Activated CD4-positive, alpha-beta T cell treated with anti-CD3 and anti-CD28 coated beads, Interleukin-2, amount 10 ng/mL, durations not matched to agents 7 days and 5 days (primary cell): ENCODE measurements at places on chromosomes 12 and 14. TPM values are rescaled to one million over a fixed set of nuclear protein-coding genes. Genes with fewer than 3 reads are reported as not detected.

- H3K27me3 ChIP-seq: no peaks in the 10 kb centered on the region
- peaks cover 26% of the 10 kb centered on the region for H3K36me3 ChIP-seq
- no peak overlapping the region for H3K27ac ChIP-seq
- H3K4me3 ChIP-seq: no peak overlapping the region
- no peak for DNase-seq
- peaks cover 29% of the 10 kb centered on the region for H3K4me1 ChIP-seq
These were observed 181.9 kb upstream of the SLC38A2 start for GRCh38 chr12:46554460-46554859.

GRCh38 chr12:102883204-102883799 is 33.7 kb downstream of the PAH start:
- H3K27ac ChIP-seq: no peak overlapping the region
- DNase-seq: peak; percentile 18
- H3K4me3 ChIP-seq: no peak overlapping the region
- no peaks in the 10 kb centered on the region for H3K27me3 ChIP-seq

The MMAB gene
- 21.4 TPM for total RNA-seq

DNA sequence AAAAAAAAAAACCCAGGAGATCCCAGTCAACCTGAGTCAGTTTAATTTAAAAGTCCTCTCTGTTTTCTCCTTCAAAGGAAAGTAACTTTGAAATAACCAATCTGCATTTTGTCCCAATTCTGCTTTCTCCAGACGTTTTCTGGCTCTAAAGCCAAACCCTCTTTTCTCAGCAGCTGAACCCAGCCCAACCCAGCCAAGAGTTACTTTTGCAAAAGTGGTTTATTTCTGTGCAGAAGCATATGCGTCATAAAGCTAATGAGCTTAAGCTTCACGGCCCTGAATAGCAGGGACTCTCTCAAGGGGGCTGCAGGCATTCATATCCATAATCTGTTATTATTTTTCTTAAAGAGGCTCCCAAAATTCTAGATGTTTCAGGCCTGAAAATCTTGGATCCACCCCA is 176.6 kb downstream of the GALC start:
- no peaks in the 10 kb centered on the region for H3K27me3 ChIP-seq
- no peak overlapping the region for H3K4me3 ChIP-seq
- no peak overlapping the region for H3K27ac ChIP-seq
- no peak for DNase-seq

The SRRM4 gene
- not detected for total RNA-seq

GRCh38 chr14:78083837-78084236 is 86.3 kb upstream of the NRXN3 start:
- H3K27ac ChIP-seq: no peak overlapping the region
- no peaks in the 10 kb centered on the region for H3K36me3 ChIP-seq
- no peak for DNase-seq
- H3K27me3 ChIP-seq: peaks cover 8% of the 10 kb centered on the region

DNA sequence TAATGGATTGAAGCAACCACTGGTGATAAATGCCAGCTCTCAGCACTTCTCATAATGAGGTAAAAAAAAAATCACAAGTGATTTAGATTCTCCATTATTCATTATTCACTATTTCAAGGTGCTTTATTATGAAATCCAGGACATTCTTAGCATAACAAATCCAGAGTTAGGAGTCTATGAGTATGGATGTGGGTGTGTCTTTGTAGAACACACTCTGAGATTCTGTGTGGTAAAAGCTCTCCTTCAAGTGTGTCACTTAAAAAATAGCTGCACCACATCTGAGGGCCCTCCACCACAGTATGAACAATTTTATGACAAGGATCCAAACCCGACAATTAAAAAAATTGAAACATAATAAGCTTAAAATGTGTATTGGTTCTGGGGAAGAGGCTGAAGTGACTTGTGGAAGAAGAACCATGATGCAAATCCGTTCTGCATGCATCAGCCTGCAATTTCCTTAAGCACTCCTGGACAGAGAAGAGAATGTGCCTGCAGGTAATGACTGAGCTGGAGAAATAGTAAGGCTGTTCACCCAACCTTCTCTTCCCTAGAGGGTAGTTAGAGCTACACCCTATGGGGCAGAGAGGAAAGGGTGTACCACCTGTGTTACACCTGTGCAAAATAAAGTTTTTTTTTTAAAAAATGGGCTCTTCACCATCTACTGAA is 488.5 kb upstream of the MGAT4C start:
- H3K27me3 ChIP-seq: no peaks in the 10 kb centered on the region
- no peaks in the 10 kb centered on the region for H3K36me3 ChIP-seq
- no peak overlapping the region for H3K27ac ChIP-seq
- no peak for DNase-seq
- H3K4me3 ChIP-seq: no peak overlapping the region
- H3K4me1 ChIP-seq: no peaks in the 10 kb centered on the region

The DNAI7 gene
- not detected for total RNA-seq

DNA sequence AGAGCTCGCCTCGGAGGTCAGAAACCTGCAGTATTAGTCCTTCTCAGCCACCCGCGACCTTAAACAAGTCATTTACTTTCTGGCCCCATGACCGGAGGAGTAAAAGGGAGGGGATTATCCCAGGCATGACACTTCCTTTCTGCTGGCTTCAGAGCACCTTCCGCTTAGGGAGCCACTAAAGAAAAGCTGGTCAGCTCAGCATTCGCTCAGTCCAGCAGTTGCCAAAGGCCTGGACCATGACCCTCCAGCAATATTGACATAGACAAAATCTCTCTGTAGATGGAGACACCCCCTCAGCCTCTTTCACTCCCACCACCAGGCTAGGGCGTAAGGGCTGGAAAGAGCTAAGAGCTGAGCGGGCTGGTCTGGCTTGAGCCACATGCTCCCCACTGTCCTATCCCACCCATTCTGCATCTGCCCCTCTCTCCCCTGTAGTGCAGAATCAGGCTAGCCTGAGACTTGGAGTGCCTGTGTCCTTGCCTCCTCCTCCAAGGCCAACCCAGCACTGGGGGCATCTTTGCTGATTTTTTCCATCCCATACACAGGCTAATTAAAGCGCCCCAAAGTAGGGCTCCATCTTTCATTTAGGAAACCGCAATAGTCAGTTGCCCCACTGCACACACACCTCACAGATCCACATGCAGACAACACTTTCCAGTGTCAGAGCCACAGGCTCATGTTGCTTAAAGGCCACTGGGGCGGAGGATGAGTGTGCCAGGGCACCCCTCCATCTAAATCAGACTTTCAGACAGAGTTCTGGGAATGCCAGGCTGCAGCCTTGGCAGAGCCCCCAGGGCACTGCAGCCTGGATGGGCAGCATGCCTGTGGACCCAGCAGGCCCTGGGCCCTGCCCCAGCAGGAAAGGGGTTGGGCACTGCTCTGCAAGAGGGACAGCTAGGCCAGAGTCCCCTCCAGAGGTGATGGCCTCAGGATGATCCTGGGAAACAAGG is 4.0 kb upstream of the CPNE6 start:
- no peaks in the 10 kb centered on the region for H3K36me3 ChIP-seq
- DNase-seq: no peak
- no peaks in the 10 kb centered on the region for H3K4me1 ChIP-seq
- H3K27me3 ChIP-seq: peaks cover 2% of the 10 kb centered on the region
- no peak overlapping the region for H3K27ac ChIP-seq

GRCh38 chr12:78002878-78003277 is 172.2 kb downstream of the NAV3 start:
- DNase-seq: no peak
- H3K27me3 ChIP-seq: no peaks in the 10 kb centered on the region
- H3K27ac ChIP-seq: no peak overlapping the region
- no peaks in the 10 kb centered on the region for H3K36me3 ChIP-seq
- no peaks in the 10 kb centered on the region for H3K4me1 ChIP-seq

- H3K36me3 ChIP-seq: no peaks in the 10 kb centered on the region
- DNase-seq: no peak
- no peak overlapping the region for H3K4me3 ChIP-seq
These were observed 102.4 kb upstream of the CCDC196 start for GRCh38 chr14:66383771-66384170.

- no peak overlapping the region for H3K27ac ChIP-seq
- H3K27me3 ChIP-seq: no peaks in the 10 kb centered on the region
- H3K4me1 ChIP-seq: peaks cover 1% of the 10 kb centered on the region
- no peak overlapping the region for H3K4me3 ChIP-seq
- peaks cover 13% of the 10 kb centered on the region for H3K36me3 ChIP-seq
- DNase-seq: no peak
These were observed 114.8 kb downstream of the MON2 start for GRCh38 chr12:62581288-62582064.

The SRGAP1 gene
- total RNA-seq: not detected

The IL31 gene
- total RNA-seq: not detected

GRCh38 chr14:104805326-104805678 is 4.4 kb downstream of the ZBTB42 start:
- no peaks in the 10 kb centered on the region for H3K36me3 ChIP-seq
- no peak for DNase-seq
- H3K27ac ChIP-seq: no peak overlapping the region
- H3K27me3 ChIP-seq: no peaks in the 10 kb centered on the region

DNA sequence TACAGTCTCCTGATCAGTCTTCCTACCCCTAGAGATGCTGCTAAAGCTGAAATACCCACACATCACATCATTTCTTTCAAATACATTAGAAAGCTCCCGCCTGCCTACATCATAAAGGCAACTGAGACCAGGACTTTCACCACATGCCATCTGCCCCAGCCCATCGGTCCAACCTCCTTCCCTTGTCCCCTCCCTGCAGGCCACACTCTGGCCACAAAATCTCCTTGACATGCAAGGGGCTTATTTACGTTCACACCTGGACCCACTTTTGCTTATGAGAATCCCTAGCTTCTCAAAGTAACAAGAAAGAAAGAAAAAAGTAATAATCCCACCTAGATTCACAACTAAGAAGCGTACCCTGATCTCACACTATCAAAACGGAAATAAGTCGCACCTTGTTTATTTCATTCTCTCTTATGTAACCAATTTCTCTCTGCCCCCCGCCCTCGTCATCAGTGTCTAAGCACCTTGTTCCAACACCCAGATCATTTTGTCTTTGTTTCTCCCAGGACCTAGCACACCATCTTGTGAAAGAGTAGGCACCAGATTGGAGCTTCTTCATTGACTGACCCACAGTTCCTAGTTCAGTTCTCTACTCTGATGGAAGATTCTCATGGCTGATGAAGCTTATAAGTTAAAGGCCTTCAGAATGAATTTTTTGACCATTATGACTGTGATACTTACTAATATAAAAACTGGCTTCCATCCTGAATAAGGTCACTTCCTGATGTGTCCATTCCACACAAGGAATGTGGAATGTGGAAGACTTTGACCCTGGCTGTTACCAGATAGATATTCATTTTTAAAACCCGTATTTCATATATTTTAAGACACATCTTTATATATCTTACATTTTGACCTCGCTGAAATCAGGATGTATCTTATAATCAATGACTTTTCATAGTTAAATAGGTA is 7.7 kb downstream of the WSB2 start:
- H3K36me3 ChIP-seq: peaks cover 23% of the 10 kb centered on the region
- H3K4me1 ChIP-seq: peaks cover 15% of the 10 kb centered on the region
- H3K4me3 ChIP-seq: no peak overlapping the region
- no peaks in the 10 kb centered on the region for H3K27me3 ChIP-seq

GRCh38 chr12:62776575-62776974 is 158.4 kb downstream of the PPM1H start:
- no peak overlapping the region for H3K27ac ChIP-seq
- no peaks in the 10 kb centered on the region for H3K36me3 ChIP-seq
- H3K4me3 ChIP-seq: no peak overlapping the region
- no peaks in the 10 kb centered on the region for H3K27me3 ChIP-seq
- no peak for DNase-seq

DNA sequence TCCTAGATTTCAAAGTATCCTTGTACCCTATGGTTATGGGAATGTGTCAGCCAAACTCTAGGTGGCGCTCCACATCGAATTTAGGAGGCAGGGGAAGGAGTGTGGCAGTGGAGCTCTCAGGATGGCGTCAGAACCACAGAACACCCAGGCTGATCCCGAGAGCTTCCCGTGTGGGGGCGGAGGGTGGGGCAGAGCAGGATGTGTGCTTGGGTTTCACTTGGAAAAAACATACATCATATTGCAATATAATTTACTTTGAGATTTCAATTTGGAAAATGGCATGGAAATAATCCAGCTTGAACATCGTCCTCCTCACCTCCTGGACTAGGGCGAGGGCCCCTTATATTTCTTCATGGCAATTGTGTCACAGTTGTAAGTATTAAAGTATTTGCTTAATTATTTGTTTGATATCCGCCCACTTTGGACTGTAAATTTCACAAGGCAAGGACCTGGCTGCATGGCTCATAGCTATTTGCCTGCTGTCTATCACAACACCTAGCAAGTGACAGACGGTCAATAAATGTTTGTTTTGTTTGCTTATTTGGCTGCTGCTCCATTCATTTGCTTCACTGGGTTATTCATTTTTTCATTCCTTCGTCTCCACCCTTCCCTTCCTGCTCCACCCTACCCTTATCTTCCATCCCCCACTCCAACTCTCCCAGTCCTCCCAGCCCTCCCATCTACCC is 221.5 kb upstream of the HMGA2 start:
- H3K4me1 ChIP-seq: peaks cover 2% of the 10 kb centered on the region
- H3K36me3 ChIP-seq: no peaks in the 10 kb centered on the region
- peak; percentile 42 for DNase-seq
- H3K27ac ChIP-seq: no peak overlapping the region
- H3K4me3 ChIP-seq: no peak overlapping the region
- peaks cover 17% of the 10 kb centered on the region for H3K27me3 ChIP-seq

The LIN52 gene
- total RNA-seq: 14.7 TPM

- peak overlapping the region; percentile 82 for H3K27ac ChIP-seq
- peak; percentile 83 for DNase-seq
- H3K36me3 ChIP-seq: no peaks in the 10 kb centered on the region
These were observed 12.1 kb upstream of the FLVCR2 start for GRCh38 chr14:75566321-75566720.

- H3K4me3 ChIP-seq: no peak overlapping the region
- no peak for DNase-seq
- no peaks in the 10 kb centered on the region for H3K27me3 ChIP-seq
- peaks cover 6% of the 10 kb centered on the region for H3K4me1 ChIP-seq
- H3K27ac ChIP-seq: no peak overlapping the region
These were observed 17.6 kb upstream of the SRP54 start for GRCh38 chr14:34964977-34965764.

The CACNA1C gene
- 0.15 TPM for total RNA-seq

GRCh38 chr14:104872469-104873341 is 7.6 kb downstream of the CEP170B start:
- DNase-seq: no peak
- H3K27ac ChIP-seq: no peak overlapping the region
- no peaks in the 10 kb centered on the region for H3K36me3 ChIP-seq
- H3K4me3 ChIP-seq: no peak overlapping the region

- H3K4me3 ChIP-seq: no peak overlapping the region
- no peak for DNase-seq
- H3K4me1 ChIP-seq: no peaks in the 10 kb centered on the region
- no peak overlapping the region for H3K27ac ChIP-seq
- H3K27me3 ChIP-seq: no peaks in the 10 kb centered on the region
These were observed 44.6 kb downstream of the BMP4 start for GRCh38 chr14:53912021-53912420.

DNA sequence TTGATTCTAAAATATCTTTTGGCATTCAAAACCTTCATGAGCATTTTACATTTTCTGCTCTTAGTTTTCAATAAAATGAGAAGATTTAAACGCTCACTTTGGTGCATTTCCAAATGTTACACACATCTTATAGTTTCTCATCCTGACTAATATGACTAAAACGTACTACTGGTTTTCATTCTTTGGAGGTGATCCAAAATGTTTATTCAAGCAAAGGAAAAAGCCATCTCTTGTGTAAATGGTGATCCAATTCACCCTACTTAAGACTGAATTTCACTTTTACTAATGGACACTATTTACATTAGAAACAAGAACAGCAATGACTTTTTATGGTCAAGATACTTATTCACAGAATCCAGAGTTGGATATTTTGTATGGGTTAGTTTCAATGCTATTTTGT is 86.6 kb downstream of the KITLG start:
- no peak for DNase-seq
- H3K36me3 ChIP-seq: no peaks in the 10 kb centered on the region
- H3K4me1 ChIP-seq: no peaks in the 10 kb centered on the region
- H3K4me3 ChIP-seq: no peak overlapping the region
- H3K27ac ChIP-seq: no peak overlapping the region
